ENCODE measurements at places on chromosomes 11 and 22. TPM values are rescaled to one million over a fixed set of nuclear protein-coding genes. Genes with fewer than 3 reads are reported as not detected.

GRCh38 chr11:3111919-3112690, 53.0 kb downstream of the OSBPL5 start:
- DNase-seq: no peak

The ZNF280A gene
- not detected for total RNA-seq

DNA sequence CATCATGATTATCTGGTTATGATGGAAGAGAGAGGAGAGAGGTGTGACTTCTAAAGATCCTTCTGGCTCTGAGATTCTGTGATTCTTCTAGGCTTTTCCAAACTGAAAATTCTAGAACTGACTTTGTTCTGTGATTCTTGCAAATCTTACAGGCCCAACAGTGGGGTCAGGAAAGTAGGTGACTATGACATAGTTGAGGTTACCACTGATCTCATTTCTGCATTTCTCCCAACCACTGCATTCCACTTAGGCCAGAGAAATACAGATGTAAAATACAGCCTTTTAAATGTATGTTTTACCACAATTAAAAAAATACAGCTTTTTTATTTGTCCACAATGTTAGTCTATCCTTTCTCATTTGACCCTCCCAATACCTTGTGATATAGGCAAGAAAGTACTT, 83.7 kb downstream of the STIM1 start:
- no peak for DNase-seq

The EHF gene
- total RNA-seq: not detected

The GLB1L2 gene
- 2.4 TPM for total RNA-seq

- no peak for DNase-seq
Observed at GRCh38 chr11:12212821-12213185, 102.4 kb downstream of the MICAL2 start.

- DNase-seq: no peak
Observed at GRCh38 chr11:1857064-1857463, 4.2 kb downstream of the LSP1 start.

GRCh38 chr11:58067685-58068084, 36.9 kb downstream of the OR6Q1 start:
- DNase-seq: no peak

The GSTT2B gene
- total RNA-seq: not detected

The GAL gene
- total RNA-seq: not detected
